ENCODE measurements at places on chromosomes 5 and 9.

- peak; percentile 35 for DNase-seq
These were observed 36.4 kb downstream of the MTMR12 start for GRCh38 chr5:32276173-32276853.

DNA sequence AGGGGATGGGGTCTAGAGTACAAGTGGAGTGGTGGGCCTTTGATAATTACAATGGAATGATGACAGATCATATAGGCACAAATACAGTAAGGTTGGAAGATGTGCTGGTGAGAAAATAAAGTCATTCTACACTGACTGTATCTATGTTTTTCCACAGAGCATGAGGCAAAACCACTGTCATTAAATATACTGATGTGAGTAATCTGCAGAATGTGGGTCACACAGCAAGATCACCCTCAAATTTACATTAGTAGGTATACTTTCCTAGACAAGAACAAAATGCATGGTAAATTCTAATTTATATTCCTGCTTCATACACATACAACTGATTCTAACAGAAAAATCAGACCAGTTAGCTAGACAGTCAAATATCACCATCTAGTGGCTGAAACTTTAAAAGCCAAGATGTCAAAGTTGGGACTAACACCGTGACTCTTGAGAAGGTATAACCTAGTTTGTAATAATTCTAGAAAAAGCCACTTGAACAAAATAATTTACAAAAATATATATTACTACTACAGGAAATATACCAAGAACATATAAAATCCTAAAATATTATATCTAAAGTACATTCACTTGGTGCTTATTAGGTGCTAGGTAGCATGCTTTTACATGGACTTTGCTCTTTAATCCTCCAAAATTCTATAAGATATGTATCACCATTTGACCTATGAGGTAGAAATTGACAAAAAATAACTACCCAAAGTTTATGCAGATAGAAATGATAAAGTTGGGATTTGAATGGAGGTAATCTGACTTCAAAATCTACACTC is 19.5 kb downstream of the TTC33 start:
- peak; percentile 68 for DNase-seq

- no peak for DNase-seq
These were observed 229.1 kb downstream of the PSAT1 start for GRCh38 chr9:78525986-78526560.

DNA sequence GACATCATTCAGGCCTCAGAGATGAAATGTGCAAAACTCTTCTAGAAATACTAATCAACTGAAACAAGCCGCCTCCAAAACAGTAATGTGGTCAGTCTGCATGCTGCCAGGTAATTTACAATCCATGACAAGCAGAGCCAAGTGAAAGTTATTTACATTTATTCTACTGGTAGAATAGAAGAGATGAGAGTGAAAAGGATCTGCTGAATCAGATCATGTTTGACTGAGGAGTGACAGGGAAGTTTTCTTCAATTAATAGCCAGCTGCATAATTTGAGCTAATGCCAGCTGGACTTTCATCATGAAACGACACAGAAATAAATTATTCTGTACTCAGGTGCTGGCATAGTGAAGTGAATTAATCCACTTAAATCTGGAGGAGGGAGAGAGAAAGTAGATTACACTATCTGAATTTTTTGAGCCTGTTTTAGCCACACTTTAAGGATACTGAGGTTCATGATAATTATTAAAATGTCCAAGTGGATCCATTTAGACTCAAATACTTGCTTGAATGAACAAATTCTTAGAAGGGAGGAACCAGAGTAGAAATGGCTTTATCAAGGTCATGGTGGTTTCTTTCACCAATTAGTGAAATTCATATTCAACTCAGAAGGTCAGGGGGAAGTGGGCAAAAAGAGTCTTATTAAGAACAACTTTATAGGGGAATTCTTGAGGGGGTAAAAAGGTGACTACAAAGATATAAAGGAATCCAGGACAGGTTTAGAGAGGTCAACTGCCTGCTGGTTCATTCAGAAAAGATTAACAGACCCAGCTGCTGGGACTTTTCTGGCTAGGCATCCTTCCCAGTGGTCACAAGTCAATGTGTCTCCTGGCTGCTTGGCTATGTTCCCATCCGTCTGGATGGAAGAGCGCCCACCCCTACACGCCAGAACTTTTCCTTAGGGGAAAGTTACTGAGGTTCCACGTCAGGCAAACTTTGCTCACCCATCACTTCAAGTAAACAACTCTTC is 350.4 kb downstream of the PDE4D start:
- no peak for DNase-seq

- DNase-seq = no peak
These were observed 89.9 kb upstream of the PTCH1 start for GRCh38 chr9:95606489-95607350.

GRCh38 chr9:6218099-6218502 is 2.5 kb downstream of the IL33 start:
- DNase-seq = no peak

DNA sequence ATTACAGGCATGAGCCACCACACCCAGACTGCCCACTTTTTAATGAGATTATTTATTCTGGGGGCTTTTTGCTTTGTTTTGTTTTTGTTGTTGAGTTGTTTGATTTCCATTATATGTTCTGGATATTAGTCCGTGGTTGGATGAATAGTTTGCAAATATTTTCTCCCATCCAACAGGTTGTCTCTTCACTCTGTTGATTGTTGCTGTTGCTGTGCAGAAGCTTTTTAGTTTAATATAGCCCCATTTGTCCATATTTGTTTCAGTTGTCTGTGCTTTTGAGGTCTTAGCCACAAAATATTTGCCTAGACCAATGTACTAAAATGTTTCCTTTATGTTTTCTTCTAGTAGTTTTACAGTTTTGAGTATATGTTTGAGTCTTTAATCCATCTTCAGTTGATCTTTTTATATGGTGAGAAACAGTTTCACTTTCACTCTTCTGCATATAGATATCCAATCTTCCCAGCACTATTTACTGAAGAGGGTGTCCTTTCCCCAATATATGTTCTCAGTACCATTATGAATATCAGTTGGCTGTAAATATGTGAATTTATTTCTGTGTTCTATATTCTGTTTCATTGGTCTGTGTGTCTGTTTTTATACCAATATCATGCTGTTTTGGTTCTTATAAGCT is 30.2 kb upstream of the TBCA start:
- no peak for DNase-seq

- DNase-seq = no peak
These were observed 279.9 kb downstream of the NSG2 start for GRCh38 chr5:174325431-174325830.

DNA sequence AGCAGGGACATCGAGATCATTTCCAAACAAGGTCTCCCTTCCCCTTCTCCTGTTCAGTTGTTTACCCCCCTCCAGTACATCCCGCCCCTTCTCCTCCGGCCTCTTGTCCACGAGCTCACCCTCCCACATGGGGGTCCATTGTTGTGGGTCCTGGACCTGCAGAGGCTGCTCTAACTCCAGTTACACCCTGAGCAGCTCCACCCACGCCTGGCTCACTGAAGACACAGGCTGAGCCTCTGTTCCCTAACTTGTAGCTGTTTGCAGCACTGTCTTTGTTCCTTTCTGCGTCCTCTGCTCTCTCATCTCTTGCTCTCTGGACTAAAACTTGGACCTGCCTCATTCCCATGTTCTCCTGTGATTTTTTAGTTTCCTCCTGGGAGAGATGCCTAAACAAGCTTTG is 377.5 kb downstream of the MED10 start:
- no peak for DNase-seq

DNA sequence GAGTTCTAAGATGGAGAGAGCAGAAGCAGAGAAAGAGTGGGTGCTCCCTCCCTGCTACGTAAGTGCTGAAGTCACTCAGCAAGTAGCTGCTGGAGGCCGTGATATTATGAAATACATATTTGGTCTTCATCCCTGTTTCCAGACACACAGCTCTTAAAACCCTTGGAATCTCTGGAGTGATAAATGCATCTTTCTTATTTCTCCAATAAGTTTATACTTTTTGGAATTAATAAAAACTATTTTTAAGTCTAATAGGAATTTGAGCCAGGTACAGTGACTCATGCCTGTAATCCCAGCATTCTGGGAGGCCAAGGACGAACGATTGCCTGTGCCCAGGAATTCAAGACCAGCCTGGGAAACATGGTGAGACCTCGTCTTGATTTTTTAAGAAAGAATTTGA is 60.6 kb downstream of the AUH start:
- peak; percentile 17 for DNase-seq

- DNase-seq = no peak
These were observed 16.3 kb upstream of the LAMC3 start for GRCh38 chr9:130992682-130993032.

GRCh38 chr5:159050316-159051143 is 49.2 kb downstream of the EBF1 start:
- DNase-seq = peak; percentile 76

DNA sequence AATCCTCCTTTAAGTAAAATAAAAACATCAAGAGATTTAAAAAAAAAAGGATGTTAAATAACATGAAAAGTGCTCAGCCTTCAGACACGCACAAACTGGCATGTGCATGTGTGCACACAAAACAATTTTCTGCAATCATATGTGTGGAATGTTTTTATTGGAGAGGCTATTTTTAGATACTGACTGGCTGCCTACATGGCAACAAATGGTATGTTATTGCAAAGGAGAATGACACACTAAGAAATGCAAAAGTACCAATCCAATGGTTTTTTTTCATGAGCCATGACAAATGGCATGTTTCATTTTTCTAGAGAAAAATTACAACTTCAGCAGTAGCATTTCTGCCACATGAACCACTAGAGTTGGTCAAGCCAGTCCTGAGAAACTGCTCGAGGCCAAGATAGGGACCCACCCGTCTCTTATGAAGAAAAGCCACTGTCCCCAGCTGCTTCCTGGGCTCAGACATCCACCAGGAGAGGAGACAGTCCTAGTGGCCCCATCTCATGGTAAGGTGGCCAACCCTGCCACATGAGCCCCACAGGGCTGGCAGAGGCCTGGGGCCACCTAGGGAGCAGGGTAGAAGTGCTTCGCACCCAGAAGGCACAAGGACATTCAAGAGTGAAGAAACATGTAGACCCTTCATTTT is 116.4 kb downstream of the MYO10 start:
- peak; percentile 97 for DNase-seq

DNA sequence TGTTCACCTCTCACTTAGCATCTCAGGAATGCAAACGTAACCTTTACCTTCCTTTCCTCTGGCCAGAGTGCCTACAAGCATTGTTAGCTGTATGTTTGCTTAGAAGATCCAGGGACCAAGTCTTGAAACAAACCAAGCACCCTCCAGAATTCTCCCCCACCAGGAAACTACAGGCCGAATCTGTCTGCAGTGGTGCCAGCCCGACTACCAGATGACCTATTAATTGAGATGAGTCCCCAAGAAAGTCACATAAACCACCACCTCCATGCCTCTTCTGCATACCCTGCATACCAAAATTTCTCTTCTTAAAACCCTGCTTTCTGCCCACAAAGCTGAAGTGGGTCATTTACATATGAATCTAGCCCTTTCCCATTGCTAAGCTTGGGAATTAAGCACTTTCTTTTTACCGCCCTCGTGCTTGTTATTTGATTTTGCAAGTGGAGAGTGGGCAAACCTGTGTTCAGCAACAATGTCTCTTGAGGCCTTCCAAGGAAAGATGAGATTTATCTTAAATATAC is 1239.1 kb downstream of the CDH12 start:
- no peak for DNase-seq

- no peak for DNase-seq
These were observed 130.8 kb upstream of the IRX4 start for GRCh38 chr5:2013301-2014057.

- DNase-seq = peak; percentile 74
These were observed 101.3 kb downstream of the RASEF start for GRCh38 chr9:82961504-82962125.

GRCh38 chr9:134532084-134532483 is 109.5 kb upstream of the COL5A1 start:
- no peak for DNase-seq

DNA sequence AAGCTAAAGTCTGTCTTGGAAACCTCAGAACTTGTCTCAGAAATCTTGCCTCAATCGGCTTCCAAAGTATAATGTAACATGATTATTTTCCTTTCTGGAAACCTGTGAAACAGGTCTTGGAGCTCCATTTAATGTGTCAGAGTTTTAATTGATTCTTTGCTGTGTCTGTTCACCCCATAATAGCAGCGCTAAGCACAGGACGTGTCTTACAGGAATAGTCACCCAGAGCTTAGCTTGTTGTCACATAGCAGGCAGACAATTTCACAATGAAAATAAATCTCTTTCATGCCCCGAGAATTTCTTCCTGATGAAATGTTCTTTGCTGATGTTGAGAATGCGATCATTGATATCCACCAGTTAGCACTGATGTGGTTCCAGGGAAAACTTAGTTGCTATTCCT is 40.2 kb upstream of the PTPN3 start:
- DNase-seq = no peak

DNA sequence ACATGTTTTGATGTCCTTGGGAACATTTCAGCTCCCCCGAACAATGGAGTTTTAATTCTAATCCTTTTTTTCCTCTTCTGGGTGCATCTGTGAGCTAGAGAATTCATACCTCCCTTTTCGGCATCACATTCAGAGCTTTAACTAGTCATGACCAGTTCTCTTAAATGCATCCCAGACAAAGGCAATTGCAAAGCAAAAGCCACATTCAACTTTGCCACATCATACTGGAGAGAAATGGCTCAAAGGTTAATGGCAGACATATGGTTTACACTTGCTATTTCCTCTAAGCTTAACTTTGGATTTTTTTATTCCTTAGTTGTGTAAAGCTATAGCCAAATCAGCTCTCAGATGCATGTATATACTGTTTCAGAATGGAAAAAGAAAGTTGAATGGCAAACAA is 153.3 kb downstream of the ESM1 start:
- DNase-seq = no peak

GRCh38 chr9:135340143-135340655 is 139.4 kb upstream of the PPP1R26 start:
- DNase-seq = no peak

DNA sequence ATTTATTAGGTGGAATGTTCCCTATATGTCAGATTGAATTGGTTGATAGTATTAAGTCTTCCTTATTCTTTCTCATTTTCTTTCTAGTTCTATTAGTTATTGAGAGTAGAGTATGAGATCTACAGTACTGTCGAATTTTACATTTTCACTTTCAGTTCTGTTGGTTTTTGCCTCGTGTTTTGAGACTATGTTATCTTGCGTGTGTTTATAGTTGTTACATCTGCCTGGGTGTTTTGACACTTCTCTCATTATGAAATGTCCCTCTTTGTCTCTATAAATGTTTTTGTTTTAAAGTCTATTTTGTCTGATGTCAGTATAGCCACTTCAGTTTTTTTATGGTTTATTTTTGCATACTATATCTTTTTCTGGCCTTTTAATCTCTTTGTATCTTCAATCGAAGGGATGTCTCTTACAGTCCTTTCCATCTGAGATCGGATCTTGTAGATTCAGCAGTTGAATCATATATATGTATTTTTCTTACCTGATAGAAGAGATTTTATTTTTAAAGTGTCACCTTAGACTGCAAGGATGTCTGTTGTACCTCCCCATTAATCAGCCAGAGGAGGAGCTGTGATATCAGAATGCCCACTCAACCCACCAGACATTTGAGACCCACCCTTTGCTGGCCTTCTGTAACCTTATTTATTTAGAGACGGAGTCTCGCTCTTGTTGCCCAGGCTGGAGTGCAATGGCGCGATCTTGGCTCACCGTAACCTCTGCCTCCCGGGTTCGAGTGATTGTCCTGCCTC is 20.7 kb downstream of the EHMT1 start:
- no peak for DNase-seq
